ENCODE measurements at places on chromosomes 3 and 15.

DNA sequence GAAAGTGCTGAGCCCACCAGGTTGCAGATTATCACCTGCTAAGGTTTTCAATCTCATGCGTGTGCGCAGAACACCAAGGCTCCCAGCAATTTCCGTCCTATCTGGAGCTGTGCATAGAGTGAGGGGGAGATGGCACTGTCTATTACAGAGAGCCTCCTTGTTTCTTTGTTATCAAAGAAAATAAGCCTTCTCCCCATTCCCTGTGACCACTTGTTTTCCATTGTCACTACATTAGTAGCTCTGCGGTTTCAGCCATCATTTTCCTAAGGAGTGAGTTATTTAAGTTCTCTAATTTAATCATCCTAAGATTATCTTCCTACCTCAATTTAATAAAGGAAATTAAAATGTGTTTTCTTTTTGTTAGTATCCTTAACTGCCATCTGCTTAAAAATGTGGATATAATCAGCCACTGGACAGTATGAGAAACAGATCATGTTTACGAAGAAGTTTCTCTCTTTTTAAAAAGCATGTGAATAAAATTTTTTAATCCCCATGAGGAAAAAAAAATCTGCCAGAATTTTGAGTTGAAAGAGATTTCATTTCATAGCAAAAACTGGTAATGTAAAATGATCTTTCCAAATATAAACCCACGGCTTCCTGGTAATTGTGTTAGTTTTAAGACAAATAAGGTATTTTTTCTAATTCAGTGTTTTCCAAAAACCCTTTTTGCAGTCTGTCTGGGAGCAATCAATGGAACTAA, 172.3 kb upstream of the UBE2E1 start:
- no peak for DNase-seq

DNA sequence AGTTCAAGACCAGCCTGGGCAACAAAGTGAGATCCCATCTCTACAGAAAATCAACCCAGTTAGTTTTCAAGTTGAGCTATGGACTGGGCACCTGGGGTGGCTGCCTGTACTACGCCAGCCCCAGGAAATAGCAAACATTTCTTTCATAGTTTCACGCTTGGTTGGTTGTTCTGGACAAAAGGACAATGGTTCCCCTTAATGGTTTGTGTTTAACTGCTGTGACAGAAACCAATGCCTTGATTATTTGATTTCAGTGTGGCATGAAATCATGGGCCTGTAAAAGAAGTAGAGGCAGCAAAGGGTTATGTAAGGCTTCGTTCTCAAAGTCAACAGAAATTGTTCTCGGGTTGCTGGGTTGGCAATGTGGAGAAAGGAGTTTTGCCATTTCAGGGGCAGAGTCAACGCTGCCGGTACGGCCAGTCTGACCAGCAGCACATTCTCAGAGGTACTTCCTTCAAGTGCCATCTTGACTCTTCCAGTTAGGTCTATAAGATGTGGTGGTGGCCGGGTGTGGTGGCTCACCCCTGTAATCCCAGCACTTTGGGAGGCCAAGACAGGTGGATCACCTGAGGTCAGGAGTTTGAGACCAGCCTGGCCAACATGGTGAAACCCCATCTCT, 12.7 kb downstream of the LCMT2 start:
- no peak for DNase-seq

DNA sequence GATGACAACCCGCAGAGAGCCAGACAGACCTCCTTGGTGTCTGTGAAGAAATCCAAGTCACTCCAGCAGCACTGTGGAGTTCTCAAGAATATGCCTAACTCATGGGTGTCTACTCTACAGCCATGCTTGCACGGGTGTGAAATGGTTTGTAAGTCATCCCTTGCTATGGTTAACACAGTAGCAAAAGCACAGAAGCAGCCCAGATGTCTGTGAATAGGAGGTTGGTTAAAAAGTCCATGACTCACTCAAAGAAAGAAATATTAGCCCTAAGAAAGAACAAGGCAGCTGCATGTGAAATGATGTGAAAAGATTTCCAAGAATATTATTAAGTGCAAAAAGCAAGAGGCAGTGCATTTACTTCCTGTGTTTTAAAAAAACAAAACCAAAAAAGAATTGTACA, 12.1 kb upstream of the LIMD1 start:
- no peak for DNase-seq

DNA sequence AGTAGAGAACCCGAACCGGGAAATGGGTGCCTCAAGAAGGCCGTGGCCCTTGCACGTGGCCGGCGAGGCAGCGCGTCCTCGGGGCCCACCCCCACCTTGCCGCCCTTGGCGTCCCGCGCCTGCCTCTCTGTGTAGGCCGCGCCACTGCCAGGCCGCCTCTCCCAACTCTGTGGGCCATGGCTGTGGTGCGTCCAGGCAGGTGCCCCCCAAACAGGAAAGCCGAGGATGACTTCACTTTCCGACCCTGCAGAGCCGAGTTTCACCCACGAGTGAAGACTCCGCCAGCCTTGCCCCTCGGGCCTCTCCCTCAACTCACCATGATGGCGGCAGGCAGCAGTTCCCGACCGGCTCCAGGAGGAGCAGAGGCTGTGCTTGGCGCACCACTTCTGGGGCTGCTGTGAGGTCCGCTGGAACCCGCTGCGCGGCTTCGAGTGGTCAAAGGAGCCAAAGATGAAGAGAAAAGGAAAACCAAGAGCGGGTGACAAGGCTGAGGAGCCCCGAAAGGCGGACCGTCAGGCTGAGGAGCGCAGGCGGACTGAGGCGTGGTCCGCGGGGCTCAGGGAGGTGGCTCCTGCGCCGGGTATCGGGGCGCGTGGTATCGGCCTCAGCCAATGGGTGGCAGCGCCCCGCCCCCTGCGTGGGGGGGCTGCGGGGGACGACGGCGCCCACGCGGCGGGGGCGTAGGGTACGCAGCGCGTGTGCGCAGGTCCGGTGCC, at the start of gene DAZL:
Gene DAZL, minus strand, starts transcription at position 537 of the 716 bp plus-strand sequence. Its CDS starts 218 bp downstream, at position 319.
- no peak for DNase-seq

- no peak for DNase-seq
Measured at GRCh38 chr15:78101423-78102105, 9.2 kb downstream of the SH2D7 start.

GRCh38 chr3:19107719-19108118, 40.6 kb upstream of the KCNH8 start:
- no peak for DNase-seq

DNA sequence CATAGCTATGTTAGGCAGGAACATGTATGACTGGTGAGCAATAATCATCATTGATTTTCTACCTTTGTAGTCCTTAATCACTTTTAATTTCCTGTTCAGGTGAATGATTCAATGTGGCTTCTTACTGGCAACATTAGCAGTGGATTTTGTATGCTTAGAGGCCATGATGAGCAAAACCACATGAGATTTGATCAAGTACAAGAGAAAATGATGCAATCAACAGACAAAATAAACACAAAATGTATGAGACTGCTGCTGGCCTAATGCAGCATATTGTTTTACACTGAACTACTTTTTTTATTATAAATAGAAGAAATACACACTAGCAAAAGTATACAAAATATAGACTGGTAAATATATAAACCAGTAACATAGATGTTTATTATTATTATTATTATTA, 47.5 kb upstream of the SI start:
- DNase-seq, result no peak

GRCh38 chr3:135558906-135559305, 406.6 kb upstream of the PPP2R3A start:
- no peak for DNase-seq

- peak; percentile 54 for DNase-seq
Measured at GRCh38 chr3:56894881-56895431, 93.2 kb upstream of the ARHGEF3 start.

GRCh38 chr3:169835533-169835932, 22.8 kb upstream of the LRRC34 start:
- no peak for DNase-seq

- DNase-seq, result no peak
Measured at GRCh38 chr3:72636969-72637597, 211.2 kb downstream of the SHQ1 start.

GRCh38 chr15:46996359-46996758, 720.9 kb upstream of the SEMA6D start:
- DNase-seq, result no peak

- DNase-seq, result no peak
Measured at GRCh38 chr15:68603216-68603595, 24.4 kb downstream of the CORO2B start.

Data from CD4-positive, alpha-beta T cell (primary cell).